ENCODE measurements at places on chromosomes 7 and 10.

GRCh38 chr10:7340179-7340874, 70.5 kb downstream of the SFMBT2 start:
- DNase-seq = no peak

- DNase-seq = no peak
These were observed 118.0 kb downstream of the OTUD1 start for GRCh38 chr10:23556727-23557440.

GRCh38 chr7:43586251-43586900, 3.5 kb downstream of the STK17A start:
- DNase-seq = no peak

DNA sequence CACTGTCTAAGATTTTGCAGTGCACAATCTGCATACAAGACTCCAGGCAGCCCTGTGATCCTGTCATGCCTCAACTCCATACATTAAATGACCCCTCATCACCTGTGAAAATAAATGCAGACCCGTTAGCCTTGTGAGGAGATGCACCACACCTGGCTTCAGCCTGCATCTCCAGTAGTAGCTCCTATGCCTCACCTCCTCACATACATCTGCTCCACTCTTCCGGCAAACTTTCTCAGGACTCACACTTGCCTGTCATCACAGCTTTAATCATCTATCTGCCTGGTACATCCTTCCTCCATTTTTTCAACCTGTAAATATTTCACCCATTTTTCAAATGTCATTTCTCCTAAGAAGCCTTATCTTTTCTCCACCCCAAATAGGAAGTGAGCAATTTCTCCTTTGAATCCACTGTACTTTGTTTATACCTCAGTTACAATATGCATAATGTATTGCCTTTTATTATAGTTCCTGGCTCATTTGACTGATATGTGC, 39.3 kb upstream of the ABCB5 start:
- no peak for DNase-seq

GRCh38 chr10:131048606-131049005, 262.9 kb downstream of the TCERG1L start:
- no peak for DNase-seq

DNA sequence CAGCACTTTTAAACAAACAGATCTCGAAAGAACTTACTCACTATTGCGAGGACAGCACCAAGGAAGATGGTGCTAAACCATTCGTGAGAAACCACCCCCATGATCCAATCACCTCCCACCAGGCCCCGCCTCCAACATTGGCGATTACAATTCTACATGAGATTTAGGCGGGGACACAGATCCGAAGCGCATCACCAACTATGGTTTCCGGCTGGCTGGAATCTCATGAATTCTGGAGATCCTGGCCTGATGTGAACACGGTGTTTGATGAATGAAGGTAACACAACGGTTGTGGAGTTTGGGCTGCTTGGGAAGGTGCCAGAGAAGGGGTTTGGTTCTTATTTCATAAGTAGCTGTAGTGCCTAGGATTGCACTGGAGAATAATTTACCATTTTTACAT, 216.7 kb downstream of the EMX2 start:
- DNase-seq = no peak

DNA sequence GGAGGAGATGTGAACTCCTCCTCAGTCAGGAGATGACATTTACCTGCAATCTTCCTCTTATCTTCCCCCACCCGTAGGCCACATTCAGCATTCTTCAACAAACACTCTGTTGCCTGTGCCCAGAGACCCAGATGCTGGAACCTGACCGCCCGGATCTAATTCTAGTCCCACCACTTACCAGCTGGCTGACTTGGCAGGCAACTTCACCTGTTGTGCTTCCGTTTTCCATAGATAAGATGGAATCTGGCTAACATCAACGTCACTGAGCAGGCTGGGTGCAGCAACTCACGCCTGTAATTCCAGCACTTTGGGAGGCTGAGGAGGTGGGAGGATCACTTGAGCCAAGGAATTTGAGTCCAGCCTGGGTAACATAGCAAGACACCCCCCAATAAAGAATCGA, 21.3 kb upstream of the FXYD4 start:
- no peak for DNase-seq

- no peak for DNase-seq
These were observed 83.0 kb downstream of the EEPD1 start for GRCh38 chr7:36236073-36236472.

DNA sequence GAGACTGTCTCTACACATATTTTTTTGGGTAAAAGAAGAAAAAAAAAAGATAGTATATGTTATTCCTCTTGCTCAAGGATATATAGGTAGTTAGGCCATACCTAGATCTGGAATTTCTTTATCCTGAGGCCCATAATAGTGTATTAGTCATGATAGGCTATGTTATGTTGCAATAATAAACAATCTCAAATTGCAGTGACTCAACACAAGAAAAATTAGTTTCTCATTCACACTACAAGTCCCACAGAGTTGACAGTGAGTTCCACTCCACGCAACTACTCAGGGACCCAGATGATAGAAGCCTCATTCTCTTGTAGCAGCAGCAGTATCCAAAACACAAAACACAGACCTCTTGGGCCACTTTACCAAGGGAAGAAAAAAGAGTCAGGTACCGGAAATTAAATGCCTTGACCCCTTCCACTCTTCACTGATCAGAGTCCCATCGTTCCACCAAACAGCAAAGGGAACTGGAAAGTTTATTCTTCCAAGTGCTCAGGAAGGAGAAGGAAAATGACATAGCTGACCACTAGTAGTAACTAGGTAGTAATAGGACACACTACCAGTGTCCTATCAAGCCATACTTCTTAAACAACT, 7.4 kb upstream of the C10orf67 start:
- no peak for DNase-seq

- no peak for DNase-seq
These were observed 92.9 kb downstream of the AHR start for GRCh38 chr7:17391366-17391765.

DNA sequence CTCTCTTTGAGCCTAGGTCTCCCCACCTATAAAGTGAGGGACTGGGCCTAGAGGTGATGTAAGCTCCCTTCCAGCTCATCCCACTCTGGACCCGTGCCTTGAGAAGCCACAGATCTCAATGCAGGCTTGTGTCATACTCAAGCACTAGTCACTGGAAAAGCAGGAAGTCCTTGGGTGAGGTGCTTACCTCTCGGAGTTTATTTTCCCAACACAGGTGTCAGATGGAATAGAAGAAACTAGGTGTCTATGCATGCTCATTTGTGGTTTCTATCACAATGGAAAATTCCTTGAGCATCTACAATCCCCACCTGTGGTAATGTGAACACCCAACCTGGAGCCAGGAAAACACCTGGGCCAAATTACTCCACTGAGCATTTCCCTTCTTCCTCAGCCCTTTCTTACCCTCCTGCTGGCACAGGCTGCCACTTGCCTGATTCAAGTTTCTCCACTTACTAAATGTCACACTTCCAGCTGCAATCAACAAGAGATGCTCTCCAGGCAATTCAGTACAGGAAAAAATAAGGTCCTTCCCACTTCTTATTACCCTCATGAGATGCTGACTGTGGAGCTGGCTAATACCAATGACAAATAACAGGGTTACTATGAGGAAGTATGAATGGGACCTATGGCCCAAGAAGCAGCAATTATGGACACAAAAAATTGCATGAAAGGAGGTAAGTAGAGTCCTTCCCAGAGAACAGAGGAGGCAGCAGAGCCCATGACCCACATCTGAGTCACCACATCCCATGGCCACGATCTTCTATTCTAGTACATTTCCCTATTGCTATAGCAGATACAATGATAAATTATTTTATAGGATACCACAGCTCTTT, 13.1 kb downstream of the LSM5 start:
- no peak for DNase-seq

DNA sequence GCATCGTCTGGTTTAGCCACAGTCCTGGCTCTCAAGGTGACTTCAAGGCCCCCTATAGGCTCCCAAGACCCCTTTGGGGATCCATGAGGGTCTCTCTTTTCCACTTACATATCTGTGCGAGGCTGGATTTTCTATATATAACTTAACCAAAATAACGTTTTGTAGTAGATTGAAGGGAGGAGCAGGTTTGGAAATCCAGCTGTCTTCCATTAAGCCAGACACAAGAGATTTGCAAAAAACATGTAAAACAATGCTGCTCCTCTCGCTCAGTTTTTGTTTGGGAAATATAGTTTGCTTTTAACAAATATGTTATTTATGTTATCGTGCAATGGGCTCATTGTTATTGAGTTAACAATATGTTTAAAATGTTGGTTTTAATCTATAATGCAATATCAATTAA, 811.2 kb downstream of the TYW1 start:
- DNase-seq = no peak

GRCh38 chr10:50325449-50326171, 74.3 kb upstream of the ASAH2 start:
- DNase-seq = no peak

DNA sequence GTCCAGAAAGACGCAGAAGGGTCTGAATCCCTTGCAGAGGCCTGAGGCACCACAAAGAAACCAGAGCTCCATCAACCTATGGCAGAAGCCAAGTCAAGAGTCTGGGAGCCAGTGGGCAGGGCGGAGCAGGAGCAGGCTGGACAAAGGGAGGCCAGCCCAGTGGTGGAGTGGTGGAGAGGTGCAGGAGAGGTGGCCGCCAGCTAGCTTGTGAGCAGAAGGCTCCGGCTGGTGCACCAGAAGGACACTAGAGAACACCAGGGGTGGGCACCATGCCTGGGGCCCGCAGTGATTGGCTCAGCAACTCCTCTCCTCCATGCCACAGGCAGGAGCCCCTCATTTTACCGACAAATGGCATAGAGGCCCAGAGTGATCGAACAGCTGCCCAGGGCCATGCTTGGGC, 186.6 kb downstream of the GRID1 start:
- no peak for DNase-seq

- no peak for DNase-seq
These were observed 37.7 kb downstream of the CDK6 start for GRCh38 chr7:92798517-92799249.

DNA sequence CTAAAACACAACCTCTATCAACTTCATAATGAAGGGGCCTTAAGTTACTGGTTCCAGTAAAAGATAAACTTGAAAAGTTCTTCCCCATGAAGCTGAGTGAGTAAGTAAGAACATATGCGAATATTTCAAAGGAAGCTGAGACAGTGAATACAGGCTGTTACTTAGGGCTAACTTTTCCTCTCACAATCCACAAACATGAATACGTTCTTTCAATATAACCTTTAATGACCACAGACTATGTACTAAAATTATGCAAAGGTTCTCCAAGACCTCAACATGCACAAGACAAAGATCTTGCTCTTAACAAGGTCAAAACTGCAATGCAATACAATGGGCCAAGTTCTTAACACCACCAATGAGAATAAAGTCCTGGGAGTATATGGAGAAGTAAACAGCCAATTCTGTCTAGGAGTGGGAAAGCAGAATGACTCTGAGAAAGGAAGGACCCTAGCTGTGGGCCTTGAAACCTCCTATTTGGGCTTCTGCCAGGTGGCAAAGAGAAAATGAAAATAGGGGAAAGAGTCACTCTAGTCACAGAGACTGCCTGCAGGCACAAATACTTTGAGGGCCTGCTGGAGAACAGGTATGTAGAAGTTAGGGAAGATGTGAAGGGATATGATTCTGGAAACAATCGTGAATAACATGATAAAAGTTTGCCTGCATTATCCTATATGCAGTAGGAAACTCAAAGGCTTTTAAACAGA, 43.7 kb downstream of the OSBPL3 start:
- no peak for DNase-seq

DNA sequence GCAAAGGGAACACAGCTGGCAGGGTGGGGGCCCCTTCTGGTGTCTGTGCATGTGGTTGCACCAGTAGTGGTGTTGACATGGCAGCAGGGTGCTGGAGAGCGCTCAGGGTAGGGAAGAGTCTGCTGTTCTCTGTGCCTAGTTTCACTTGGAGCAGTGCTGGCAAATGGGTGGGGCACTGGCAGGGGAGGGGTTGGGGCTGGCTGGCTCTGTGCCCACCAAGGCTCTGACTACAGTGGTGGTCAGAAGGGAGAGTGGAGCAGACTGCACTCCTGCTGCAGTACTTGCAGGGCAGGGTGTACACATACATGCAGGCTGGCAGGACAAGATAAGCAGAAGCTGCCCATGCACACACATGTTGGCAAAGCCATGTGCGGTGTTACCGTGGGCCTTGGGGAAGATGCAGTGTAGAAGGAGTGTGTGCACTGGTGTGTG, 18.2 kb downstream of the FAM25A start:
- no peak for DNase-seq

DNA sequence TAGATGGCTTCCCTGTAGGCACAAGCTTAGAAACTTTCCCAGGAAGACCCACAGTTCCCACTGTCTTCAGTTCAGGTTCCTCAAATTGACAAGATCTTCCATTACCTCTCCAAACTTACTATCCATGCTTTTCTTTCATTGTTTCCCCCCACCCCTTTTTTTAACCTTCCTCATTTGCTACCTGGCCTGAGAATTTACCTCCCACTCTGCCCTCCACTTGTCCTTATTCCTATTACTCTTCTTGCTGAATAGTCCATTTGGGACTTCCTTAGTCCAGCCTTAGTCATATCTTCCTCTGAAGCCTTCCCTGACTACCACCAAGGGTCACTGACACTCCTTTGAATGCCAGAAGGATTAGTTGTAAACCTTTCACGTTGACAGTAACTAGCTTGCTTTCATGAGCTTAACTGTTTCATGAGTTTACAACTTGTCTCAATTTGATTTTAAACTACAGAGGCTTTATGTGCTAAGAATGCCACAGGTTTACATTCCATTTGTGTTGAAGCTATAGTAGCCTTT, 1.2 kb upstream of the CALU start:
- DNase-seq = no peak

- no peak for DNase-seq
These were observed 20.2 kb upstream of the ELFN1 start for GRCh38 chr7:1649751-1650326.

GRCh38 chr10:47189802-47190201, 110.2 kb upstream of the GDF10 start:
- no peak for DNase-seq

All from SHP77 (cell line).